A549 treated with RU486 at 1 μM for 4 hours (cell line): ENCODE measurements at places on chromosomes 7 and 10. TPM values are rescaled to one million over a fixed set of nuclear protein-coding genes. Genes with fewer than 3 reads are reported as not detected.

The PRR15 gene
- 1.5 to 2.6 TPM (median 2.3 TPM) in 5 replicates for total RNA-seq

The CCDC6 gene
- total RNA-seq, result 13.1 to 26.0 TPM (median 23.6 TPM) in 5 replicates

The NUTM2A gene
- total RNA-seq, result 0.09 to 0.10 TPM in 2 of 5 replicates, not detected in the others

The TEX36 gene
- not detected in 5 replicates for total RNA-seq

The LIPF gene
- not detected in 5 replicates for total RNA-seq

The DENND11 gene
- 4.4 to 7.1 TPM (median 6.4 TPM) in 5 replicates for total RNA-seq

The NANOS1 gene
- 2.1 to 3.8 TPM (median 2.8 TPM) in 5 replicates for total RNA-seq

The CDC14C gene
- not detected in 5 replicates for total RNA-seq

The C10orf53 gene
- not detected in 5 replicates for total RNA-seq

The CFAP58 gene
- total RNA-seq, result 0.05 to 0.30 TPM (median 0.09 TPM) in 4 of 5 replicates, not detected in the other

The ANKRD30A gene
- total RNA-seq, result 0.29 to 1.1 TPM (median 0.88 TPM) in 5 replicates

The ANLN gene
- total RNA-seq, result 40.7 to 81.3 TPM (median 66.2 TPM) in 5 replicates

The DKK1 gene
- total RNA-seq, result 328 to 429 TPM (median 377 TPM) in 5 replicates

The DDC gene
- total RNA-seq, result 0.77 to 1.8 TPM (median 1.2 TPM) in 5 replicates

The BCCIP gene
- 108 to 162 TPM (median 124 TPM) in 5 replicates for total RNA-seq

The SLC18A2 gene
- not detected in 5 replicates for total RNA-seq

The CYTH3 gene
- total RNA-seq, result 19.3 to 23.4 TPM (median 21.0 TPM) in 5 replicates

The DPCD gene
- total RNA-seq, result 33.3 to 40.5 TPM (median 35.2 TPM) in 5 replicates

The GAD2 gene
- total RNA-seq, result not detected in 5 replicates

The SPDYE9 gene
- total RNA-seq, result not detected in 5 replicates

The PLEKHS1 gene
- 0.03 to 0.14 TPM (median 0.07 TPM) in 3 of 5 replicates, not detected in the others for total RNA-seq

The CLDN12 gene
- 18.2 to 30.1 TPM (median 25.7 TPM) in 5 replicates for total RNA-seq

The ZCWPW1 gene
- total RNA-seq, result 0.85 to 2.2 TPM (median 1.3 TPM) in 5 replicates

The UCMA gene
- not detected in 5 replicates for total RNA-seq

The FAM180A gene
- not detected in 5 replicates for total RNA-seq

The CNTNAP2 gene
- total RNA-seq, result 0.02 to 0.03 TPM (median 0.02 TPM) in 3 of 5 replicates, not detected in the others

The AKR1C3 gene
- total RNA-seq, result 1,182 to 1,414 TPM (median 1,279 TPM) in 5 replicates

The CPA2 gene
- 0.15 TPM in 1 of 5 replicates, not detected in the others for total RNA-seq

The LRWD1 gene
- total RNA-seq, result 22.8 to 33.4 TPM (median 26.4 TPM) in 5 replicates
